Natural killer cell (primary cell): ENCODE measurements at places on chromosomes 12 and 14. TPM values are rescaled to one million over a fixed set of nuclear protein-coding genes. Genes with fewer than 3 reads are reported as not detected.

DNA sequence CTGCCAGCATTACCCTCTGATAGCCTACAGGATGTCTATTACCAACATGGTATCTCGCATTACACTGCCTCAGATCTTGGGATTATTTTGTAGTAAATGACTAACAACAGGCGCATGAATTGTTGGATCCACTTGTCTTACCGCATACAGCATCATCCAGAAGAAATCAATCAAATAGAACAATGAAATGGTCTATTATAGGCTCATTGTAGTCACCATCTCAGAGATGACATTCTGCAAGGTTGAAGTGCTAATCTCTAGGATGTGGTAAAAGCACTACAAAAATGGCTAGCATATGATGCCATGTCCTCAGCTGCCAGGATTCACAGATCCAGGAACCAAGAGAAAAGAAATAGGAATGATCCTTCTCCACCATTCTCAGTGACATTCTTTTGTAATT is 52.0 kb downstream of the WASHC3 start:
- DNase-seq, result no peak

The MIP gene
- total RNA-seq, result not detected

The IL26 gene
- total RNA-seq, result not detected

The SERPINA6 gene
- total RNA-seq, result not detected

DNA sequence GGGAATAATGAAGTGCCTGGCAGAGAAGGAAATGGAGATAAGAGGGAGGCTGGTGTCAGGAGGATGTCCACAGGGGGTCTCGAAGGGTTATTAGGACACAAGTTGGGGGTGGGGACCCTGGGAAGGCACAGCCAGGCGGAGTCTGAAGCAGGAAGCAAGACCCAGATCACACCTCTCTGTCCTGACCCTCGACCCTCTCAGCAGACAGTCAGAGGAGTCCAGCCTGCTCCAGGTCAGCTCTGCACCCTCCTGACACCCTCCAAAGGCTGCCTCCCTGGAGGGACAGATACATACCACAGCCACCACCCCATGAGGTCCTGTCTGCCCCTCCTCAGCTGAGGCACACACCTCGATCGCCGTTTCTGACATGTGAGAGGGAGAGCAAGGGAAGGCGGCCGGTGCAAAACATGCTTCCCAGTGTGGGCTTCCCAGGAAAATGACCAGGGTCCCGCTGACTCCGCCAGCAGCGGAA is 9.0 kb downstream of the BCL11B start:
- DNase-seq, result no peak

- DNase-seq, result no peak
These were observed 1253.8 kb upstream of the TMEM132C start for GRCh38 chr12:127013197-127013596.

DNA sequence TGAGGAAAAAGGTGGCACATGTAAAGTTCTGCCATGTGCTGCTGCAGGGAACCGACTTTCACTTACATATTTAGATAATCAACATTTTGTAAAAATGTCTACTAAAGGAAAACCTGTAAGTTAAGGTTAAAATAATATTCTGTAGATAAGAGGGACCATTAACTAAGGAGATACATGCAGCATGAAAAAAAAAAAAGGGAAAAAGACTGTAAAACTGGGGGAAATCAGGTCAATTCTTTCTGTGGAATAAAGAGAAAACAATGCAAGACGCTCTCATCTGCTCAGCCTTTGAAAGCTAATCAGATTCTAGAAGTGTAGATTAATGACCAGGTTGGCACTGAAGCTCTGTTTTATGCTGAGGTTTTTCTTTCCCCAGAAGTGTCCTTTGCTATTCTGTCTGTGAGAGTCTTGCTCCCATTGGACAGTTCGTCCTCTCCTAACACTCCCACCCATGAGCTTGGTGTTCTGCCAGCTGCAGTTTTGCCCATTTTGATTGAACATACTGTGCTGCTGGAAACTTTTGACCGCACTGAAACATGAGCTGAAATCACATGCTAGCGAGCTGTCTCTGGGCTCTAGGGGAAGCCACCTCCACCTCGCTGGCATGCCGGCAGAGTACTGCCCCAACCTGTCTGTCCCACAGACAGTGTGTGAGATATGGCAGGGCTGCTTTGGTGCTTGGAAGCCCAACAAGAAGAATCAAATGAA is 39.7 kb downstream of the PPTC7 start:
- DNase-seq, result no peak
